Muscle of back (tissue), 13 donors: ENCODE measurements at places on chromosomes 1 and 21.

GRCh38 chr1:38875811-38876210, 2.7 kb upstream of the MYCBP start:
- no peak for DNase-seq

DNA sequence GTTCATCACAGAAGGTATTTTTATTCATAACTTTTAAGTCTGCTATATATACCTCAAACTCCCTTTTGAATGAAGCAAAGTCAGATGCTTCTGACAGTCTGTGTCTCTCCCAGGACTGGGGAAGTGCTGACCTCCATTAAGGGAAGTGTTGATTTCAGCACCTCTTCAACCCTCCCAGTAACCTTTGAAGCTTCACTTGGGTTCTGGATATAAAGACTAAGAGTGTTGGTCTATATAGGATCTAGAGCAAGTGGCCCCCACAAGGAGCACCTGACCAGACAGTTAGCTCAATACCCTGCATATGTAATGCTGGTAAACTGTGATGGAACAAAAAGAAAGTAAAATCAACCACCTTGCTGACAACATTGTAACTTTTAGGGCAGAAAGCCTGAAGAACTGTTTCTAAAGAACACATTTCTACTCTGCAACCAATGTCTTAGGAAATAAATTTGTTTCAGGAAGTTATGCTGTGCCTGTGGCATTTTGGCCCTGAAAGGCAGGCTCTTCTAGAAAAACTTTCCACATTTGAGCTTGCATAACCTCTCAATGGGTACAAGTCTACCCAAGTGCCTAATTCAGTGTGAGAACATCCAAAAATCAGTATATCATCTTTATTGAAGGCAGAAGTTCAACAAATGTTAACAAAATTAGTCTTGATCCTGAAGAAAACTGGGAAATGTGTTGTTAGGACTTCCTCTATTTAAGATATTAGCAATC, 865 bp upstream of the PTPN22 start:
- DNase-seq = no peak

DNA sequence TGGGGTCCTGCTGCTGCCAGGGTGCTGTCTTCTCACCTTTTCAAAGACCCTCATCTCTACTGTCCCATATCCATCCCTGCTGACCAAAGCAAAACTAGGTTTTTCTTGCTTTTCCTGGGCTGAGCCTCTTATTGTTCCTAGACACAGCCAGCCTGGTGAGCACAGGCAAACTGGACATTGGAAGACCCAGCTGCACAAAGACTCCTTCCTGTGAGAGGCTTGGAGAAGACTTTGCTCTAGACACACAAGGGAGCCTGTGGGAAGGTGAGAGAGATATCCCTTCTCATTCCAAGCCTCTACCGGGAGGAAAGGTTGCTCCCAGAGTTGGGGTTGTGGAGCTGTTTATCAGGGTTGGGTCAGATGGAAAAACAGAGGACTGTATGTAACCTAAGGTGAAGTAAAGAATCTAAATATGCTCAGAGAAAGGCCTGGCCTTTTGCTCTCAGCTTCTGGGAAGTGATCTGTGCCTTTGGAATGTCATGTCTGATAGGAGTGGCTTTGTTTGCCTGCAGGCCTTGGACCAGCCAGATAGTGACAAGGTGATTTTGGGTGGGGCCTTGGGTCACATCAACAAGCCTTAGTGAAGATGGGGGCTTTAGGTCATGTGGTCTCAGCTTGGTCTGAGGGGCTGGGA, 87.6 kb upstream of the RUNX1 start:
- no peak for DNase-seq

- peak; percentile 70 for DNase-seq
These were observed 94.3 kb downstream of the RGS2 start for GRCh38 chr1:192903142-192903541.

GRCh38 chr1:45994423-45994822, 138.0 kb downstream of the PIK3R3 start:
- no peak for DNase-seq

- no peak for DNase-seq
These were observed 281.9 kb upstream of the ADAMTS5 start for GRCh38 chr21:27248814-27249213.

DNA sequence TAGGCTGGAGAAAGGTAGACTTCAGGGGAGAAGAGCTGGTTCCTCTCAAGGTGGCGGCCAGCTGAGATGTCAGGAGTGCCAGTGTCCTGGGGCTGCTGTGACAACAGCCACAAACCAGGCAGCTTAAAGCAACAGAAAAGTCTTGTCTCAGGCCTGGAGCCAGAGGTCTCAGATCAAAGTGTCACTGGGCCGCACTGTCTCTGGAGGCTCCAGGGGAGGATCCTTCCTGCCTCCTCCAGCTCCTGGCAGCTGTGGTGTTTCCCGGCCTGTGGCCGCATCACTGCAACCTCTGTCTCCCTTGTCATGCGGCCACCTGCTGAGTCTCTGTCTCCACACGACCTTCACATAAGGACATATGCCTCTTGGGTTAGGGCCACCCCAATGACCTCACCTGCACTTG, 24.4 kb upstream of the TSPEAR start:
- DNase-seq = no peak

GRCh38 chr1:189253601-189254350, 1223.9 kb downstream of the BRINP3 start:
- no peak for DNase-seq

DNA sequence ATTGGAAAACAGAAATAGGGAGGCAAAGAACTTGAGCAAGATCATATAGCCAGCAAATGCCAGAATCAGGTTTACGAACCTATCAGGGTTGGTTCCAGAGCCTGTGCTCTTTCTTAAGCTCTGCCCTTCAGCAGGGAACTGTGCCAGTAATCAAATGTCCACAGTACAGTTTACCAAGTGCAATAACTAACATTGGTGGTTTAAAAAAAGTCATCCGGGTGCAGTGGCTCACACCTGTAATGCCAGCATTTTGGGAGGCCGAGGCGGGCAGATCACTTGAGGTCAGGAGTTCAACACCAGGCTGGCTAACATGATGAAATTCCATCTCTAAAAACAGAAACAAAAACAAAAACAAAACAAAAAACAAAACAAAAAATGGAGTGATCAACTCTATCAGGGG, 182.7 kb downstream of the LMX1A start:
- no peak for DNase-seq

DNA sequence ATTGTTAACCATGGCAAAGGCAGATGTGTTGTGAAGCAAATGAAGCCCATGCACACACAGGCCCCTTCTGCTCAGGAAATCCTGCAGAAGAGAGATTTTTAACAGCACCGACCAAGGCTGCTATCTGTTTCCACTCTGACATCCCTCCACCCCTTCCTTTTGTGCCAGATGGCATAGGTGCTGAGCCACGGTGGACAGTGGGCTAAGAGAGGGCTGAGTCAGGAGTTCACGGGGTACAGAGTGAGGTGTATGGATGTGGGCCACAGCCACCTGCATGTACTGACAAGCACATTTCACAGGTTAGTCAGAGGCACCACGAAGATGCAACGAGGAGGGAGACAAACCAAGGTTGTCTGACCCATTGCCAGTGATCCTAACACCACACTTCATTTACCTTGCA, 9.5 kb downstream of the RSPH1 start:
- DNase-seq = no peak

DNA sequence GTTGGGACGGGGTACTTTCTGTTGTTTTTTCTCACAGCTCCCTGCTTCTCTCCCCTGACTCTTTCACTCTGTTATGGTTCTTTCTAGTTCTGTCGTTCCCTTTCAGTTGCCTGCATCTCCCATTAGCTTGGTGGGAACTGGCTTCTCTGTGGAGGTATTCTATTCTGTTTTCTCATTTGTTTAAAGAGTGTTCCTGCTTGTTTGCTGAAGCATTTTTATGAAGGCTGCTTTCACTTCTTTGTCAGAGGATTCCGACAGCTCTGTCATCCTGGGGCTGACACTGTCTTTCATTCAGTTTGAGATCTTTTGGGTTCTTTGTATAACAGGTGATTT, 96.0 kb upstream of the COL6A1 start:
- no peak for DNase-seq

- no peak for DNase-seq
These were observed 64.0 kb downstream of the CD46 start for GRCh38 chr1:207815913-207816291.

- DNase-seq = peak; percentile 64
These were observed 16.4 kb upstream of the RAB29 start for GRCh38 chr1:205791568-205792180.

DNA sequence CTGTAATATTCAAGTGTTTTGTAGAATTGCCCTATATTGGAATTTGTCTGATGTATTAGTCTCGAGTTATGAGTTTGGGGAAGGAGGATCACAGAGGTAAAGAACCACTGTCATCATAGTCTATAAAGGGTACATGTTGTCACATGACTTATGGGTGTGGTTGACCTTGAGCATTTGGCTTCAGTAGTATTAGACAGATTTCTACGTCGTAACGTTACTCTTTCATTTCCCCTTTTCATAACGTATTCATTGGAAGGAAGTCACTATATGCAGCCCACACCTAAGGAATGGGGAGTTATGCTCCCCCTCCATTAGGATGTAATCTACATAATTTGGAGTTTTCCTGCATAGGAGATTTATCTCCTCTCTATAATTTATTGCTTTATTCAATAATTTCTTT, 110.1 kb upstream of the VAV3 start:
- no peak for DNase-seq

DNA sequence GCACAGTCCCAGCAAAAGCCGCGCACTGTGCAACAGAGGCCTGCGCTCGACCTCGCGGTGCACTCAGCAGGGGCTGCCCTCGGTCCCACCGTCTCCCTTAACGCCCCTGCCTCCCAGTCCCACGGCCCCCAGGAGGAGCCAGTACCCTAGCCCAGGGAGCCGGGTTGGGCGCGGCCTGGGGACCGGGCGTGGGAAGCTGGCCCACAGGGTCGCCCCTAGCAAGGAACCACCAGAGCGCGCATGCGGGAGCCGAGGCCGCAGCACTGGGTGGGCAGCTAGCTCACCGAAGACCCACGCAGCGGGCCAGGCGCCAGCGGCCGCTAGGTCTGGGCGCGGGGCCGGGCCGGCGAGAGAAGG, 21.6 kb upstream of the ZNF678 start:
- DNase-seq = no peak

GRCh38 chr1:40393173-40393572, 19.6 kb downstream of the SMAP2 start:
- DNase-seq = no peak

- DNase-seq = no peak
These were observed at the start of gene LRRN2 for GRCh38 chr1:204685236-204686006. Gene LRRN2, minus strand, starts transcription at chr1:204685738. Its CDS starts 65,746 bp downstream, at chr1:204619992.

- DNase-seq = no peak
These were observed 14.5 kb downstream of the SAMD11 start for GRCh38 chr1:938088-938683.

DNA sequence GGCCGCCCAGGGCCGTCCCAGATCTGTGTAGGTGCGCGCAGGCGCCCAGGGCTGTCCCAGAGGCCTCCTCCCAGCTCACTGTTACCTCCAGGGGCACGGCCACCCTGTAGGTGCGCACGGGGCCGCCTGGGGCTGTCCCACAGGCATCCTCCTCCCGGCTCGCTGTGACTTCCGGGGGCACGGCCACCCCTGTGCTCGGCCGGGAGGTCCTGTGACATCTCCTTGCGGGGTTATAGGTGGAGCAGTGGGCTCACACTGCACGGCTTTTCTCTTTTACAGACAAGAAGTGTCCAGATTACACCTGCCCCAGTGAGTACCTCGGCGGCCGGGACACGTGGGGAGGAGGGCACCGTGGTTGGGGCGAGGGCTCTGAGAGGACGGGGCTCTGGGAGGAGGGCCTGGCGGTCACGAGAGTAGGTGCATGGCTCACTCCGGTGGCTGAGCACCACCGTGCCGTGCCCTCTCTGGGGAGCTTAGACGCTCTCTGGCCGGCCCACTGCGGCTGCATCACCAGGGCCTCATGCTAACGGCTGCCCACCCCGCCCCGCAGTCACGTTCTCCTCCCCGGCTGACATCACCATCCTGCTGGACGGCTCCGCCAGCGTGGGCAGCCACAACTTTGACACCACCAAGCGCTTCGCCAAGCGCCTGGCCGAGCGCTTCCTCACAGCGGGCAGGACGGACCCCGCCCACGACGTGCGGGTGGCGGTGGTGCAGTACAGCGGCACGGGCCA, 21.4 kb downstream of the COL6A1 start:
- no peak for DNase-seq

DNA sequence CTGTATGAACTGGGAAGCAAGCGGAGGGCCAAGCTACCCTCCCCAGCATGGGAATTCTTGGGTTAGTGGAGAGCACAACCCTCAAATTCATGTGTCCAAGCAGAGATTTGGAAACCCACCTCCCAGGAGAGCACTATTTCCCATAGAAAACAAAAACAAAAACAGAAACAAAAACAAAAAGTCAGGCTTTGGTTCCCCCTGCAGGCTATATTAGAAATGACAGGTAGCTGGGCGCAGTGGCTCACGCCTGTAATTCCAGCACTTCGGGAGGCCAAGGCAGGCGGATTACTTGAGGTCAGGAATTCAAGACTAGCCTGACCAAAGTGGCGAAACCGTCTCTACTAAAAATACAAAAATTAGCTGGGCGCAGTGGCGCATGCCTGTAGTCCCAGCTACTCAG, 10.8 kb downstream of the MINDY1 start:
- DNase-seq = peak; percentile 31

GRCh38 chr1:200670242-200671118, 773 bp upstream of the DDX59 start:
- no peak for DNase-seq

DNA sequence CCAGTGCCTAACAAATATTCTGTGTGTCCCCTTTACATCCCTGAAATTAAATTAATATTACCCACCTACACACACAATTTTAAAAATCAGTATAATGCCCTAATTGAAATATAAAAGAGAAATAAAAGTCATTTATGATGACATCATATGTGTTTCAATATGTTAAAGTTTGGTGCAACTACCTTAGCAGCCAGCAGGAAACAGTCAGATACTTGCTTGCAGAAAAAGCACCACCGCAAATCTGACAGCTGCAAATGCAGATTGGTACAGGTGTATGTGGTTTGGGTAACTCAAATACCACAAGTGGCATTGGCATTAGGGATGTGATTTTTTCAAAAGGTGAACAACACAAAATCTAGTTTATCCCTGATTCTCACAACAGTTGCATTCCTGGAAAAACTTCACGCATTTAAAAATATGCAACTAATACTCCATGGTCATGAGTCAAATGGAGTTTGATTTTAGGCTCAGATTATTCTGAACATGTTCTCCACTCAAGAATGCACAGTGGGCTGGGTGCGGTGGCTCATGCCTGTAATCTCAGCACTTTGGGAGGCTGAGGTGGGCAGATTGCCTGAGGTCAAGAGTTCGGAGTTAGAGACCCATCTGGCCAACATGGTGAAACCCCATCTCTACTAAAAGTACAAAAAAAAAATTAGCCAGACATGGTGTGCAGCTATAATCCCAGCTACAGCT, 106.3 kb downstream of the EDEM3 start:
- no peak for DNase-seq

GRCh38 chr1:911875-912739, 11.6 kb upstream of the SAMD11 start:
- no peak for DNase-seq

GRCh38 chr1:159937054-159937750, 8.2 kb downstream of the IGSF9 start:
- DNase-seq = no peak

GRCh38 chr1:27348861-27349783, 7.3 kb downstream of the SYTL1 start:
- no peak for DNase-seq

- DNase-seq = no peak
These were observed 53.6 kb upstream of the ZNF644 start for GRCh38 chr1:91075233-91076135.
